ENCODE measurements at places on chromosomes 4 and X. TPM values are rescaled to one million over a fixed set of nuclear protein-coding genes. Genes with fewer than 3 reads are reported as not detected.

TCEAL7 gene
- 12.9 TPM for total RNA-seq

DNA sequence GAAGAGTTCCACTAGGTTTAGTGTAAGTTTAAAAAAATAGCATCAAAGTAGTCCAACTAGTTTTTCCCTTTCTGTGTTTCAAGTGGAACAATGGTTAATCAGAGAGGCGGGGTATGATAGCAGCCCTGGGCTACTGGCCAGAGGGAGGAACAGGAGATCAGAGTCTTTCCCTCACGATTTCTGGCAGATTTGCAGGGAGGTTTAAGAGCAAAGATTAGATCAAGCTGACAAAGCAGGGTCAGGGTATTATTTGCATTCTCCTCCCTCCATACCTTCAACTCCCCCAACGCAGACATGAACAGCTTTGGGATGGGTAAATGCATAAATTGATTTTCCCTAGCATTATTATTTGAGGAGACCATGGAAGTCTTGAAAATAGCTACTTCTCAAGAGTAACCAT, 277.6 kb upstream of the DIAPH2 start:
- H3K4me3 ChIP-seq, result no peak overlapping the region
- no peaks in the 10 kb centered on the region for H3K27me3 ChIP-seq
- peak; percentile 44 for DNase-seq

DNA sequence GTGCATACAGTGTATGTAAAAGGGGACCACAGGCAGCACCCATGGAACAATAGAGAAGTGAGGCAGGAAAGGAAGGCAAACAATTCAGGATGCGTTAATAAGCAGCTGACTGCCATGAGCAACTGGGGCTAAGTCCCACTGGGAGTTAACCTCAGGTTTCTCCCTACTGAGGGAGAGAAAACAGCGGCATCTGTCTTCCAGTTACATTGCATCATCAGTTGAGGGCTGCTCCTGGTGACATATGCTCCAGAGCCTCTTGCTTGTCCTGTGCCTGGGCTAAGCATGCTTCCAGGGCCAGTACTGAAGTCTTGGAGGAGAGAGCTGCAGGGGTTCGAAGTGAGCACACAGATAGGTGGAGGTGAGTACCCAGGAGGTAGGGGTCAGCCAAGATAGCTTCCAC, 24.3 kb downstream of the RAI2 start:
- H3K27ac ChIP-seq, result no peak overlapping the region
- no peak overlapping the region for H3K4me3 ChIP-seq
- no peak for DNase-seq
- H3K4me1 ChIP-seq, result peaks cover 3% of the 10 kb centered on the region
- H3K27me3 ChIP-seq, result no peaks in the 10 kb centered on the region

DNA sequence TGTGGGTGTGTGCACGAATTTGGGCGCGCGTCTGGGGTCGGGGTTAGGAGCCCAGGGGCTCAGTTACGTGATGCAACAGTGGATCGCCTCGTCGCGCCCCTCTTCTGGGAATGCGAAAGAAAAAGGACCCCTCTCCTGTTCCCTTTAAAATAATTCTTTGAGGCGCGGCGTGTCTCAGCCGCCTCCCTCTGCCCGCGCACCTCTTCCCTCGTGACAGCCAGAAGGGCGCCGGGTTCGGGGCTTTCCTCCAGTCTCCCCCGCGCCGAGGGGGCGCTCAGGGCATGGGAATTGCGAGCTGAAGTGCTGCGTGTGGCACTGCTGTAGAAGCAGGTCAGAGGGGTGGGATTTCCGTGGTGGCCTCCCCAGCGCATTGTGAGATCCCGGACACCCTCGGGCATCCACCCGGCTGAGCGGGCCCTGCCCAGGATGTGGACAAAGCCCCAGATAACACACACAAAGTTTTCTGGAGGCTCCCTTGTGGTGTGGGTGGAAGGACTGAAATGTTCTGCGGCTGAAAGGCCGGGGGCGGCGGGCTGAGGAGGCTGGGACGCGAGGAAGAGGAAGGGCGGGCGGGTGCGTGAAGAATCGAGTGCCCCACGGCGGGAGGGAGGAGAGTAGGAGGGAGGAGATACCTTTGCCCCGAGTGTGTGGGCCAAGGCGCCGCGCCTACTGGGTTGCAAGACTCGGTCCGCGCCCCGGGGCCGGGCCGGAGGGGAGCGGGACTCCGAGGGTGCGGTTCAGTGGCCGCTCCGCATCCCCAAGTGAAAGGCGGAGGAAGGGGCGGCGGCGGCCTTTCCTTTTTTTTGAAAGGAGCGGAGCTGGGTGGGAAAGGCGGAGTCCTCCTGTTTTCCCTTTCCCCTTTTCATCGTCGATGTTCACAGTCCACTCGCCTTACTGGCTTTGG, 752 bp downstream of the SEPTIN11 start:
- H3K4me3 ChIP-seq, result peak overlapping the region; percentile 66
- peak; percentile 55 for DNase-seq
- H3K36me3 ChIP-seq, result no peaks in the 10 kb centered on the region
- H3K27ac ChIP-seq, result peak overlapping the region; percentile 85

KCND1 gene
- total RNA-seq, result 4.6 TPM

Data from ovary (tissue), 10 donors.